ENCODE measurements at places on chromosomes 12 and 14.

GRCh38 chr12:128033473-128033872 is 233.5 kb upstream of the TMEM132C start:
- no peak for DNase-seq

- DNase-seq, result no peak
These were observed 9.4 kb downstream of the ANKS1B start for GRCh38 chr12:99975321-99975720.

DNA sequence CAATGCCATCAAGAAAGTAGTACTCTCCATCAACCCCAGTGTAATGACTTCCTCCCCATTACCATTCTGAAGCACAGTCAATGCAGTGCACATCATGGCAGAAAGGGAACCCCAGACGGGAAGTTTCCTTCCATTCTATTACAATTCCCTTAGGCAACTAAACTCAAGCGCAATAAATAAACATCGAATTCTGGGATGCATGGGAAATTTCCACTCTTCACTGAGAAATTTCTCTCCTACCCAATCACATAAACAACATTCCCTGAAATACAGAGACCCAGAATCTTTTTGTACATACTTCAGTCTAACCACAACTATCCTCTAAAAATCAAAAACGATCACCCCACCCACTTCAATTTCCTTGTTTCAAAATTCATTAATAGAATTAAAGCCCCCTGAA is 20.0 kb downstream of the SARNP start:
- DNase-seq, result no peak

DNA sequence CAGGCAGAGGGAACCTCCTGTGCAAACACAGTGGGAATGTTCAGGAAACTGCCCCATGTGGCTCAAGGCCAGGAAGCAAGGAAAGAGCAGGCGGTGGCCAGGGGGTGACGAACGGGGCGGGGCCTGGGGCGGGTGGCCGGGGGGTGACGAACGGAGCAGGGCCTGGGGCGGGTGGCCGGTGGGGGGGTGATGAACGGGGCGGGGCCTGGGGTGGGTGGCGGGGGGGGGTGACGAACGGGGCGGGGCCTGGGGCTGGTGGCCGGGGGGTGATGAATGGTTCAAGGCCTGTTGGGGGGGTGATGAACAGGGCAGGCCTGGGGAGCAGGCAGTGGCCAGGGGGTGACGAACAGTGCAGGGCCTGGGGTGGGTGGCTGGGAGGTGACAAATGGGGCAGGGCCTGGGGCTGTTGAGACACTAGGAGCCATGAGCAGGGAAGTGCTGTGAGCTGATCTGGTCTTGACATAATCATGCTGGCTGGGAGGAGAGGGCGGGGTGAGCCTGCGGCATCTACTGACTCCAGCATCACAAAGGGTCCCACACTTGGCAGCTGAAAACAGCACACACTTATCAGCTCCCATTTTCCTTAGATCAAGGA is 62.7 kb upstream of the FBRSL1 start:
- DNase-seq, result no peak

DNA sequence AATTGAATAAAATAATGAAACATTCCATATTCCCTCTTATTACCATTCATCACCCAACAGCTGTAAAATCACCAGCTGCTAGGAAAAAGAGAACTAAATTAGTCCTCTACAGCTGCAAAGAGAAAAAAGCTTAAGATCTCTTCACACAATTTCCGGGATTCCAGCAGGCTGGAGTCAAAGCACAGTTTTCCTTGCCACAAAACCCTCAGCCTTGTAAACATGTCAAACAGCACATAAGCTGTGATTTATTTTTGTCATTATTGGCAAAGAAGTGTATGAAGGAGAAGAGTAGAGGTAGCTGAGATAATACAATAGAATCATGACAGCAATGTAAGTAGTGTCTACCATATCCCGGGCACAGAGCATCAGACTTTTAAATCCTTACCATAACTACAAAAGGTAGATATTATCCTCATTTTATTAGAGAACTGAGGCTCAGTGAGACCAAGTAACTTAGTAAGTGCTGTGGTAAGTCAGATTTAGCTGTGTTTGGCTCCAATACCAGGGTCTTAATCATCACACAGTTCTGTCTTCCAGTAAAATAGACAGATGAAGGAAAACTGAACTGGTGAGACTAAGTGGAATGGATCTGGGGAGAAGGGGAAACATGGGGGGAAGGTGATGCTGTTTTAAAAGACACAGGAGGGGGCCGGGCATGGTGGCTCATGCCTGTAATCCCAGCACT is 57.3 kb downstream of the NTN4 start:
- no peak for DNase-seq

- no peak for DNase-seq
These were observed 13.2 kb downstream of the KCNH3 start for GRCh38 chr12:49552014-49552413.

GRCh38 chr12:10140001-10140400 is 10.0 kb upstream of the CLEC7A start:
- peak; percentile 74 for DNase-seq

GRCh38 chr12:92149563-92149962 is 3.9 kb upstream of the BTG1 start:
- peak; percentile 52 for DNase-seq

DNA sequence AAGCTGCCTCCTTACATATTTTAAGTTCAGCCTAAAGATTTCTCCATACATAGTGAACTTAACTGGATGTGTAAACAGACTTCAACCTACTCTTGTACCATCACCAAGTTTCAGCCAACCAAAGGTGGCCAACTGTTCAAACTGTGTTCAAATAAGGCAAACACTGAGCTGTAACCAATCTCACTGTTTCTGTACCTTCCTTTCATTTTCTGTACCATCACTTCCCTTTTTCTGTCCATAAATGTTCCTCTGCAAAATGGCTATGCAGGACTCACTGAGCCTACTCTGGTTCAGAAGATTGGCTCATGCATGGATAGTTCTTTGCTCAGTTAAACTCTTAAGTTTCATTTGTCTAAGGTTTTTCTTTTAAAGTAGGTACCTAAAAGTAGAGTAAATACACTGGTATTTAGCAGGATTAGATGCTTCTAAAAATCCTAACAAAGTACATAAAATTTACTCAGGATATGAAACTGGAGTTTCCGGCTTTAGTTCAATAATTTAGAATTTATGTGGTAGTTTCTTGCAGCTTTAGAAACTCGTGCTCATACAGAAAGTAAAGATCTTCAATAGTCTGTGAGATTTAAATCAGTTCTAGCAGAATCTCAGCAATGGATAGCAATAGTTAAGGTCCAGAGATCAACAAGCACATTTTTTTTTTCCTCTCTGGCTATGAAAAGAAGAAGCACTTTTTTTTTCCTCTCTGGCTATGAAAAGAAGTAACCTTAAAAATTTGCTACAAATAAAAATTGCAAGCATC is 282.0 kb upstream of the PPFIA2 start:
- no peak for DNase-seq

GRCh38 chr12:78407722-78408121 is 456.9 kb upstream of the SYT1 start:
- DNase-seq, result no peak

DNA sequence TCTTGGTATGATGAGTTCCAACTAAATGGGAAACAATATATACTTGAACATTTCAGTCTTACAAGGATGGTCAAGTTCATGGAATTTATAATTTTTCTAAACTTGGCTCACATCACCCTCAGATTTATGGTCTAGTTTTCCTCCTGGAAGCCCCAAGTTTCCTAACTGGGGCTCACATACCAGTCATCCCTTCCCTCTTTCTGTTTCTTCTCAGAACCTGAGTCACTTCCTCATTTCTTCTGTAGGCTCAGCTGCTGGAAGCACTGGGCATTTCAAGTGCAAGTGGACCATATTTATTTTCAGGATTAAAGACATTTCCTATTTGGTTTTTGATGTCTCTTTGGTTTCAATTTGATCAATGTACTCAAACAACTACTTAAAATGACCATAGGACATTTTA is 55.4 kb downstream of the GRIP1 start:
- no peak for DNase-seq

- DNase-seq, result no peak
These were observed 450 bp upstream of the RBM25 start for GRCh38 chr14:73057944-73058223.

GRCh38 chr12:46981622-46982021 is 97.8 kb upstream of the PCED1B start:
- DNase-seq, result no peak

DNA sequence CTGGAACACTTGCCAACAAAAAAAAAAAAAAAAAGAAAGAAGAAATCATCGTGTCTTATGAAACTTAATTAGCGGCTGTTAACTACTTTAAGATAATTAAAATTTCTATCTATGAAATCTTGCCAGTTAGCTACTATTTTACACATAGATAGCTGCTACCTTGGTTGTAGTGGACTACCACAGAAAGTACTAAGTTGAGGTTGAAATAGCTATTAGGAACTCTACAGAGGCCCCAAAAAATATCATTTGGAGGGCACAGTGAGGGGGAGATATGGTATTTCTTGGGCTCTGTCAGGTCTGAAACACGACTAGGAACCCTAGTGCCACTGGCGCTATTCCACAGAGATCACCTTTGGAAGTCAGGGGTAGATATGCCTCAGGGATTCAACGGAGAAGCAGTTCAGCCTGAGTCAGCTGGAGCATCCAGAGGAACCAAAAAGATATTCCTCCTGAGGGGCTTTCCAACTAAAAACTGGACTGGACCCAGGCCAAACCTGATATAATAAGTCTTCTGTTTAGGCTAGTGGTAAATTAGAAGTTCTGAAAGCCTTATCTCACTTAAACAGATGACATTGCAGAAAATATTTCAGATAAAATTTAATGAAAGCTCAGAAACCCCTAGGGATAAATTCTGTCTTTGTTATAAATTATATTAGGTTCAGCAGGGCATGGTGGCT is 126.1 kb downstream of the EPS8 start:
- DNase-seq, result no peak

DNA sequence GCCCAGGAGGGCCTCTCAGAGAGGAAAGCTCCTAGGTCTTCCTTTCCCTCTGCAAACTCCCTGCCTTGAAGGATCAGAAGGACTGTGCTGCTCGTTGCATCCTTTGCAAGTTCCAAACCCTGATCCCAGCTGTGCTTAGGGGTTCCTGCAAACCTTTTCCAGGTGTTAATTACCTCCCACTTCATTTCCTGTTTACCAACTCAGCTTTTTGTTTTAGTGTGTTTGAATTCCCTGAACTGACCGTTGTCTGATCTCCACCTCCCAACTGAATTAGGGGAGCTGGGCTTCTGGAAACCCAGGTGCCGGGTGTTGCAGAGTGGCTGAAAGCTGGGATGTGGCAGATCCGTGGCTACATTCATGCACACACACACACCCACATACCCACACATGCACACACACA is 20.6 kb upstream of the BDKRB1 start:
- no peak for DNase-seq
